ENCODE measurements at places on chromosomes 5 and 9. TPM values are rescaled to one million over a fixed set of nuclear protein-coding genes. Genes with fewer than 3 reads are reported as not detected.

- H3K27me3 ChIP-seq = no peaks in the 10 kb centered on the region
- no peak overlapping the region for H3K27ac ChIP-seq
- H3K36me3 ChIP-seq = no peaks in the 10 kb centered on the region
These were observed 85.0 kb upstream of the TAF11L2 start for GRCh38 chr5:17412760-17413671.

DNA sequence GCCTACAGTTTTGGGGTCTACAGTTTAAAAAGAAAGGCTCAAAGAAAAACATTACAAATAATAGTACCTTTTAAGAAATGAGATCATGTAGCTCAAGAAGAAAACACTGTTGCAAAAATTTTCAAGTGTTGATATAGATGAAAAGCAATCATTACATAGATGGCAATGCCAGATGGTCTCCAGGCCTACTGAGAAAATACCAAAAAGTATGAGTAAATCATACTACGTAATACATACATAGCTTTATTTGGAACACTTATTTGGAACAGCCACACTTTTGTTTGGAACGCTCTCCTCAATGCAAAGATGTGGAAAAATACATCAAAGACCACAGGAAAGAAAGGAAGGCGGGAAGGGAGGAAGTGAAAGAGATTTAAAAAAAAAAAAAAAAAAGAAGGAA is 44.1 kb downstream of the MARCHF11 start:
- H3K36me3 ChIP-seq = no peaks in the 10 kb centered on the region
- DNase-seq = no peak
- H3K4me3 ChIP-seq = no peak overlapping the region
- no peaks in the 10 kb centered on the region for H3K27me3 ChIP-seq

DNA sequence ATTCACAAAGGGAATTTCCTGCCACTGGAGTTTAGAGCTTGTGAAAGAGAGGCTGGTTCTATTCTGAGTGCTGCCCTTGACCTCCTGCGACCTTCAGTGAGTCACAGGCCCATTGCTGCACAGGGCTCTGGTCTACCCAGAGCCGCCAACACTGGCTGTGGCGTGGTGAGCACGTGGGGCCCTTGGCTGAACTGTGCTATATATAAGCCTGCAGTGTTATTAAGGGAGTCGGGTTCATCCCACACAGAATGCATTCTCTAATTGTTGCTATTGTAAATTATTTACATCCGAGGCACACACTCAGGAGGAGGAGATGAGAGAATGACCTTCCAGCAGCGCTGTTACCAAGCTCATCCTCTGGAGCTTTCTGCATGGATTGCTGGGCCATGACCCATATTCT is 47.1 kb downstream of the BRINP1 start:
- H3K27ac ChIP-seq = no peak overlapping the region
- no peaks in the 10 kb centered on the region for H3K27me3 ChIP-seq
- no peak overlapping the region for H3K4me3 ChIP-seq
- no peak for DNase-seq
- no peaks in the 10 kb centered on the region for H3K36me3 ChIP-seq
- H3K4me1 ChIP-seq = no peaks in the 10 kb centered on the region

DNA sequence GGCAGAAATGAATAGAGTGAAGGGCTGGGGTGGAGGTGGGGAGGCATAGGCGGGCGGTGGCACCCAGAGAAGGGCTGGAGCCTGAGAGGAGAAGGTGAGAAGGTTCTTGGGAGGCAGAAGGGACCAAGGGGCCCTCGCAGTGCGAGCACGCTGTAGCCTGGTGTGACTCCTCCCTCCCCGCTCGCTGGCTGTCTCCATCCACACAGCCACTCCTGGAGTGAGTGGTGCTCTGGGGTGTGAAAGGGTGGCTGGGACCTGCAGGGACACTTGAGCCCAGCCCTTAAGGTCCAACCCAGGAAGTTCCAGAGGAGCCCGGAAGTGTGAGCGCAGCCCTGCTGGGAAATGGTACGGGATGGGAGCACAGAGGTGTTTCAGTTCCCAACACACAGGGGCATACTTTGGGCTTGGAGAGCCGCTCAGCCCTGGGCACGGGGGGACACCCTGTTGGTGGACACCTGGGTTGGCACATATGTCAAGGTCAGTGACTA is 9.3 kb upstream of the SCGB3A1 start:
- no peak overlapping the region for H3K4me3 ChIP-seq
- DNase-seq = no peak
- peaks cover 9% of the 10 kb centered on the region for H3K4me1 ChIP-seq
- no peak overlapping the region for H3K27ac ChIP-seq
- no peaks in the 10 kb centered on the region for H3K36me3 ChIP-seq

- peaks cover 13% of the 10 kb centered on the region for H3K36me3 ChIP-seq
- peak overlapping the region; percentile 88 for H3K4me3 ChIP-seq
- H3K27ac ChIP-seq = peak overlapping the region; percentile 82
- DNase-seq = no peak
These were observed 3.0 kb downstream of the HNRNPAB start for GRCh38 chr5:178207183-178207916.

DNA sequence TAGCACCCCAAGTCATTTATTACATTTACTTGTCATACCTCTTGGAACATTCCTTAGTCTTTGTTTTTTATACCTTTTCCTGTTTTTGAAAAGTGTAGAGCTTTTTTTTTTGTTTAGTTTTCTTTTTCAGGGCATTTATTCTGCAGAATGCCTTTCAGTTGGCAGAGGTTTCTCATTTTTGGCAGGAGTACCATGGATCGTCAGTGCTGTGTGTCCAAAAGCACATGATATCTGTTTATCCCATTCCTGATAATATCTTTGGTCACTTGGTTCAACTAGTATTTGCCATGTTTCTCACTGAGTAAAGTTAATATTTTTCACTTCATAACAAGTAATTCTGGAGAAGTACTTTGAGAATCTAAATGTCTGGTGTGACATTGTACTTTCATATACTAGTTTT is 10.7 kb downstream of the OGN start:
- H3K36me3 ChIP-seq = no peaks in the 10 kb centered on the region
- no peak for DNase-seq
- H3K27me3 ChIP-seq = no peaks in the 10 kb centered on the region
- no peaks in the 10 kb centered on the region for H3K4me1 ChIP-seq
- H3K4me3 ChIP-seq = no peak overlapping the region

GPR150 gene
- 2.5 TPM for total RNA-seq

RNF183 gene
- not detected for total RNA-seq

CDC42SE2 gene
- 245 TPM for total RNA-seq

GRCh38 chr5:156019571-156020180 is 307.3 kb upstream of the SGCD start:
- no peak overlapping the region for H3K4me3 ChIP-seq
- no peak for DNase-seq
- no peaks in the 10 kb centered on the region for H3K36me3 ChIP-seq
- H3K4me1 ChIP-seq = no peaks in the 10 kb centered on the region
- H3K27ac ChIP-seq = no peak overlapping the region
- peaks cover 20% of the 10 kb centered on the region for H3K27me3 ChIP-seq

GRCh38 chr9:38689678-38690077 is 30.3 kb downstream of the FAM240B start:
- H3K27ac ChIP-seq = no peak overlapping the region
- H3K4me1 ChIP-seq = peaks cover 9% of the 10 kb centered on the region
- no peaks in the 10 kb centered on the region for H3K36me3 ChIP-seq
- peak overlapping the region; percentile 7 for H3K4me3 ChIP-seq
- peaks cover 46% of the 10 kb centered on the region for H3K27me3 ChIP-seq

- H3K4me1 ChIP-seq = no peaks in the 10 kb centered on the region
- H3K4me3 ChIP-seq = no peak overlapping the region
- no peaks in the 10 kb centered on the region for H3K27me3 ChIP-seq
- no peaks in the 10 kb centered on the region for H3K36me3 ChIP-seq
These were observed 868.0 kb upstream of the CTNND2 start for GRCh38 chr5:12772276-12772675.

WDR38 gene
- not detected for total RNA-seq

DNA sequence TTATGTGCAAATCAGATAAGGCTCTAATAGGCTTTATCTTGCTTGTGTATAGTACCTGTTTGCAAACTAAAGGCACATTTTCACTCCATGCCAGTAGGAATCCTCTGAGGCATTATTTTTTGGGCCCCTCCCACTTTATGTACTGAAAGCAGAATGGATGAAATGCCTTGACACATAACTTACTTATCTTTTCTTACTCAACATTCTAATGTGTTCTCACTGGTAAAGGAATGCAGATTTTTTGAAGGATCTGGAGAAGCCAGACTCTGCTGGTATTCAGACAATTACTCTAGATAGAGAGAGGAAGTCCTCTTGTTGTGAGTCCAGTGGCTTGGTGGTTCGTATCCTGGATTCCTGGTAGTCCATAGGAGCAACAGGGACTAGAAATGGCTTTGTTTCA is 336.7 kb downstream of the CCDC171 start:
- no peak for DNase-seq
- H3K4me3 ChIP-seq = no peak overlapping the region
- H3K27me3 ChIP-seq = no peaks in the 10 kb centered on the region

DNA sequence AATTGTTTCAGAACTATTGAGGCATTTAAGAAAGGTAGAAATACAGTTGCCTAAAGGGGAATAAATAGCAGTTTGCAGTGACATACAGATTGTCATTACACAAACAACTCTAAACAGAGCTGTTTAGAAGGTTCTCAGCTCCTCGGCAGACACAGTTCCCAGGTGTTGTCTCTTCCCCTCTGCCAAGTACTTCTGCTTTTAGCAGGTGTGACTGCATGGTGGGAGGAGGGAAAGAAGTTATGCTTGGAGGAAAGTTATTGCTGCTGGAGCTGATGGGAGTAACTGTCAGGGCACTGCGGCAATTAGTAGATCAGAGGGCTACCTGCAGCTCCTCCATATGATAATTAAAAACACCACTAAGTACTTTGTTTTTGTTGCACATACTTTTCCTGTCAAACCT is 14.5 kb downstream of the EDIL3 start:
- DNase-seq = no peak
- no peaks in the 10 kb centered on the region for H3K36me3 ChIP-seq
- no peaks in the 10 kb centered on the region for H3K4me1 ChIP-seq
- H3K4me3 ChIP-seq = no peak overlapping the region
- no peak overlapping the region for H3K27ac ChIP-seq

- DNase-seq = no peak
- H3K27me3 ChIP-seq = peaks cover 11% of the 10 kb centered on the region
- H3K4me3 ChIP-seq = no peak overlapping the region
These were observed 8.6 kb downstream of the TEK start for GRCh38 chr9:27117489-27118135.

C9orf43 gene
- 0.65 TPM for total RNA-seq

PBX3 gene
- total RNA-seq = 15.5 TPM

- H3K27me3 ChIP-seq = no peaks in the 10 kb centered on the region
- H3K27ac ChIP-seq = peak overlapping the region; percentile 96
- peaks cover 2% of the 10 kb centered on the region for H3K36me3 ChIP-seq
- peaks cover 52% of the 10 kb centered on the region for H3K4me1 ChIP-seq
- peak; percentile 28 for DNase-seq
These were observed 7.6 kb downstream of the TTC39B start for GRCh38 chr9:15299374-15299939.

POU5F2 gene
- 2.9 TPM for total RNA-seq

DNA sequence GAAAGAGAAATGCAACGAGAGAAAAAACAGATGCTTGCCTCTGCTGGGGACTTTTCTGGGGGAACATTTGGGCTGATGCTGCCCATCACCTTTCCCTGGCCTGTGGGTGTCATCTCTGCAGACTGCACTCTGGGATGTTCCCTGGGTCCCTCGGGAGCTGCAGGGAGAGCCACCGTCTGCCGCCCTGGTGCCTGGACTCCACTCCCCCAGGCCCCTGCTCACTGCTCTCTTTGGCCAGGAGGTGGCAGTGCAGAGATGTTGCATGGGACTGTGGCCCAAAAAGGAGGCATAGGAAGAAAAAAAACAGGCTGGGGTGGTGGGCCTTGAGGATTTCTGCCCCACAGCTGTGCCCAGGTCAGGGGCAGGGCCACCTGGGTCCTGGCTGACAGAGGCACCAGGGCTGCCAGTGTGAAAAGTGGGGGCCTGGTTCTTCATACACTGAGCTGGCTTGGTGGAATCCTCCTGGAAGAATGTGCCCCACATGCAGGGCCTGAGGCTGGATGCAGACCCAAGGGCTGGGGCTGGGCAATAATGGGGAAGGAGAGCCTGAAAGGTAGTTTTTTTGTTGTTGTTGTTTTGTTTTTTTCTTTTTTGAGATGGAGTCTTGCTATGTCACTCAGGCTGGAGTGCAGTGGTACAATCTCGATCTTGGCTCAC is 353.6 kb downstream of the SLIT3 start:
- no peaks in the 10 kb centered on the region for H3K27me3 ChIP-seq
- no peak overlapping the region for H3K27ac ChIP-seq
- no peaks in the 10 kb centered on the region for H3K4me1 ChIP-seq
- H3K36me3 ChIP-seq = no peaks in the 10 kb centered on the region

DNA sequence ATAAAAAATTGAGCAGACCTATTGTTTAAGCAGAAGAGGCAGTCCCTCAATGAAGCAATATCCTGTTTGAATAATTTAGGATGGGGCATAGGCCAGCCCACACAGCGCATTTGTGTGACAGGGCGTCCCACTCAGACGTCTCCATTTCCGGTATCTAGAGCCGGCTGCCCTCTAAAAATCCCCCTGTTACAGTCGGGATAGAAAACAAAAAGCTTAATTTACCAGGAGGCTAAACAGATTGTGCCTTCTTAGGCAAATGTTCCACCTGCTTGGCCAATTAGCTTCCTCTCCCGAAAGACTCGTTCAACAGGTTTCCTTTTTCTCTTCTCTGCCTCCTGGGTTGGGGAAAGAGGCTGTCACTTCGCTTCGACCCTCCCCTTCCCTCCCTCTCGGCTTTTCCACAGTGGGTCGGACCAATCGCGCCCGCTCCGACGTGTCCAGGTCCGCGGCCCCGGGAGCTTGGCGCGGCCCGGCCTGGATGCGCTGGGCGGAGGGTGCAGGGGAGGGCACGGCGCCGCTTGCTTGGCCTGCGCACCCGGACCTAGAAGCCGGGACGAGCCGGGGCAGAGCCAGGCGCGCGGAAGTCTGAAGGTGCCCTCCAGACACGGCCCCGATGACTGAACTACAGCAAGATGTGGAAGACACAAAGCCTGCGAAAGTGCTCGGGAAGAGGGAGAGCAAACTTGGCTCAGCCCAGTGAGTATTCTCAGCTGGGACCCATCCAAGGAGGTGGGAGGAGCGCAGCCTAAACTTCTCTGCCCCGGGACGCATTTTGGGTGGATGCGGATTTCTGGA is at the start of gene GRAMD2B:
TSS of gene GRAMD2B (plus strand) at position 416 of the 795 bp plus-strand sequence. CDS start at position 614, 198 bp downstream.
- H3K27ac ChIP-seq = peak within 1 kb of the TSS; percentile 88
- peak; percentile 43 for DNase-seq
- H3K36me3 ChIP-seq = peaks cover 4% of the 10 kb centered on the region
- H3K4me1 ChIP-seq = peaks cover 21% of the 10 kb centered on the region
- H3K4me3 ChIP-seq = peak within 1 kb of the TSS; percentile 92

DNA sequence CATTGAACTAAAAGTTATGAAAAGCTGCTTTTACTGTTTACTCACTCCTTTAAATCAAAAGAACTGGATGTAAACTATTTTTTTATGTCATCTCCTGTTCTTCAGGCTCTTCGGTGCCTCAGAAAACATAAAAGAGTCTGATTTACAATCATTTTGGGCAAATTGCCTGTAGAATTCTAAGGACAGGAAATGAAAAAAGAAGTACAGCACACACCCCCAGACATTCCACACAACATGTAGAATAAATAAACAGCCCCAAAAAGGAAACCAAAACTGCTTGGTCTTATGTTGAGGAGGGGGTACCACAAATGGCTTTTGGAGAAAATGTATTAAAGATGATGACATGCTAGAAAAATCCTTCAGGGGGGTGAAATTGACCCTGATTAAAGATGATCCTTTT is 57.2 kb downstream of the ITGA1 start:
- no peak for DNase-seq
- H3K27ac ChIP-seq = no peak overlapping the region
- no peak overlapping the region for H3K4me3 ChIP-seq
- H3K27me3 ChIP-seq = no peaks in the 10 kb centered on the region
- peaks cover 2% of the 10 kb centered on the region for H3K4me1 ChIP-seq
- H3K36me3 ChIP-seq = no peaks in the 10 kb centered on the region

All from T-helper 17 cell (primary cell).